DND-41 (cell line): ENCODE measurements at places on chromosomes 3 and 15.
A peak's percentile ranks its signal among the peaks of the same experiment; 100 is the strongest.

DNA sequence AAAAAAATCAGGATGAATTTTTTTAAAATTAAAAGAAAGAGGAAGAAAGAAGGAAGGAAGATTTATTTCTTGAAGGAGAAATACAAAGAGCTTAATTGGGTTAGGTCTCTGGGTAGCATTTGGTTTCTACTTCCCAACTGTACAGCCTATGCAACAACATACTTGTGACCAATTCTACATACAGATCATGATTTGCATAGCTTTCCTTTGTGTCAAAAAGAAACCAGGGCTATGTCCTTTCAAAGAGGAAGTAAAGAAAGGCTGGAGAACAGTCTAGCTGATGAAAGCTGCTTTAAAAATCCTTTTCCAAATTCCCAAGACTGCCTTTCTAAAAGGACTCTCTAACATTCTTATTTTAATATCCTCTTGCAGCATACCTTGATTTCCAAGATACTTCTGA, 6.1 kb upstream of the HGD start:
- no peak for DNase-seq

DNA sequence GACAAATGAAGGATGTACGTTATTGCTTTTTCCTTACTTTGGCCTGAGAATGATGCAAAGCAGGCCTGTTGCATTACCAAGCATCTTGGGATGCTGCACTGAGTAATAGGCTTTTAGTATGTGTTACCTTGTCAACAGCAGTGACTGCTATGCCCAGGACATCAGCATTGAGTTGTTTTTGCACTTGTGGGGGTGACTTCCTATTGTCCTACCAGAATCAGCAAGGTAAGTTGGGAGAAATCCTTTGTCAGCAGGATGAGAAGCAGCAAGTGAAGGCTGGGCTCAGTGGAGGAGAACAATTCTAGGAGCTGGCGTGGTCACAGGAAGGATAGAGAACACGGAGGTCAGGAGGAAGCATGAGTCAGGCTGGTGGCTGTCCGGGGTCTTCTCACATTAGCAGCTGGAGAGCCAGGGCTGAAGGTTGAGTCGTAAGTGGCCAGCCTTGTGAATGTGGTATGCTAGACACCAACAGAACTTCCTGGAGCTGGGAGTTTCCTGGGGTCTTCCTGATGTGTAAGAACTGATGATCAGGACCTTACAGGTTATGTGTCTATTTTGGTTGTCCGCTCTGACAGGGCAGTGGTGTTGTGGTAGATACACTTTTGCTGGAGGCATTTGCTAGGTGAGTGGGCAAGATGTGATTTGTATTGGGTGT, 142.7 kb downstream of the FNDC3B start:
- DNase-seq: no peak

- DNase-seq: no peak
Measured at GRCh38 chr3:117355566-117355965, 646.0 kb downstream of the TUSC7 start.

DNA sequence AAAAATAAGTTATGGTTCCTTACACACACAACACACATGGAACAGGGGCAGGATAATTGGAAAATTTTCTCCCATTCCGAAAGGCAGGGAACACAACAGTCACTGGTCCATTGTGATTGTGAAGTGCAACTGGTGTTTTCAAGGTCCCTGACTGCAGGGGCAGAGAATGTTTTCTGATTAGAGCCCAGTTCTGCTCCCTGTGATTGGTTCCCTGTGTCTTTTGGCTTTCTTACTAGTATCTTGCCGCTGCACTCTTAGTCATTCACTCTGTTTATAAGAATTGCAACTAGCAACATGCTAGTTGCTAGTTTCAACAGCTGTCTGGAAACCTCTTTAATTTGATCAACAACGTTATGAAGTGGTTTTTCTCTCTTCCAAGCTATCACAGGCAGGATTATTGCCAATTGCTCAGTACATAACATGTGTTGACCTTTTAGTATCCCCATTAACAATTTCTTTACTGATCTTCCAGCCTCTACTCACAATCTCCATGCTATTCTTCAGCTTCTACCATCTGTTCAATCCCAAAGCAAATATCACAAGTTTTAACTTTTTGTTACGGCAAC, 177.5 kb downstream of the EPHA6 start:
- no peak for DNase-seq

DNA sequence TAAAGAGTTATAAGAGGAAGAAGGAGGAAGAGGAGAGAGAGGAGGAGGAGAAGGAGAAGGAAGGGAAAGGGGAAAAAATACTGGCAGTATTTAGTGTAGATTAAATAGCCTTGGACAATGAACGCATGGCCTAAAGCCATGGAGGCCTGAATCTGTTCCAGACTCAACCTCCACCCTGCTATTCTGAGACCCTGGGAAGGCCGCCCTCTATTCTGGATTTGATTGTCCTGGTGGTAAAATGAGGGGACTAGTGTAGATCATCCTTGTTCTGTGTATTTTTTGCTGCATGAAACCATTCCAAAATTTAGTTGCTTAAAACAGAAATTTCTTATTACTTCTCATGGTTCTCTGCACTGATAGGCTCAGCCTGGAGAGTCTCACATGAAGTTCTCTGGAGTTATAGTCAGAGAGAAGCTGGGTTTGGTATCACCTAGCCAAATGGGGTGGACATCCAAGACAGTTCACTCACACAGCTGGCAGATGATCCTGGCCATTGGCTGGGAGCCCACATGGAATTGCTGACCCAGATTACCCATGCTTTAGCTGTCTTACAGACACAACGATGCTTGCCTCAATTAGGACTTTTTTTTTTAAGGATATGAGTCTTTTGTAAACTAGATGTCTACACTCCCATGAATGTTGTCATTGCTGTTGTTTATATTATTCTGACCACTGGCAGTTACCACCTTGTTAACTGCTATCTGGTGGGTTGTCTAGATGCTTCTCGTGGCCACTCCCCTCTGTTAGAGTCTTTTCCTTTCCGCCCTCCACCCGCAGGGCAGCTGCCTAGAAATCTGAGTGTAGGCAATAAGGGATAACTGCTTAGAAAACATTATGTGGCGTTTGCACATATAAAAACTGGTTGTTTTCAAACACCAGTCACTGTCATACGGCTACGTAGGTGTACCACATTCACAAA, 149.9 kb downstream of the SST start:
- DNase-seq: no peak

DNA sequence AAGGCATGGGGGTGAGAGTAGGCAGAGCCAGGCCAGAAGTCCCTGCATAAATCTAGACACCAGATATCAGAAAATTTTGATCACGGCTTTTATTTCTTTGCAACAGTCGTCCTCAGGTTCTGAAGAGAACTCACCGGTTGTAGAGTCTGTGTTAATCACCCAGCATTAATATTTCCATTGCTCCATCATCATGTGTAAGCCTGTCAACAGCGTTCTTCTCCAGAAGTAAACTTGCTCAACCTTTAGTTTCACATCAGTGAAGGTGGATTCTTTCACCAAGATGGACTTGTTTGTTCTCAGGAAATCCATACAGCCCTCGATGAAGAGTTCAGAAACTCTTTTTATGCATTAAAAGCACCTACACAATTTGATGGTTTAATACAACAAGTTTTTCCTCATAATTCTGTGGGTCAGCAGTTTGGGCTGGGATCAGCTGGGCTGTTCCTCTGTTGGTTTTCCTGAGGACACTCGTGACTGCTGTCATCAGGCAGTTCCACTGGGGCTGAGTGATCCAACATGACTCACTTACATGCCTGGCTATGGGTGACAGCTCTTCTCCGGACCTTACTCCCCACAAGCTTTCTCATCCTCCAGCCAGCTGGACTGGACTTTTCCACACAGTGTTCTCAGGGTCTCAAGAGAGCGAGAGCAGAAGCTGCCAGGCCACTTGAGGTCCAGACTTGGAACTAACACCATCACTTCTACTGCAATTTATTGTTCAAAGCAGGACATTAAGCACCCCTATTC, 303.4 kb downstream of the ZNF621 start:
- DNase-seq: no peak

- DNase-seq: no peak
Measured at GRCh38 chr3:74067296-74067695, 442.6 kb upstream of the PDZRN3 start.

- DNase-seq: no peak
Measured at GRCh38 chr15:31200735-31201151, 99.2 kb upstream of the TRPM1 start.

- DNase-seq: no peak
Measured at GRCh38 chr3:89049119-89049518, 58.3 kb upstream of the EPHA3 start.

GRCh38 chr3:10495003-10495402, 10.4 kb downstream of the ATP2B2 start:
- no peak for DNase-seq

- no peak for DNase-seq
Measured at GRCh38 chr15:75177360-75178071, 24.2 kb upstream of the C15orf39 start.

DNA sequence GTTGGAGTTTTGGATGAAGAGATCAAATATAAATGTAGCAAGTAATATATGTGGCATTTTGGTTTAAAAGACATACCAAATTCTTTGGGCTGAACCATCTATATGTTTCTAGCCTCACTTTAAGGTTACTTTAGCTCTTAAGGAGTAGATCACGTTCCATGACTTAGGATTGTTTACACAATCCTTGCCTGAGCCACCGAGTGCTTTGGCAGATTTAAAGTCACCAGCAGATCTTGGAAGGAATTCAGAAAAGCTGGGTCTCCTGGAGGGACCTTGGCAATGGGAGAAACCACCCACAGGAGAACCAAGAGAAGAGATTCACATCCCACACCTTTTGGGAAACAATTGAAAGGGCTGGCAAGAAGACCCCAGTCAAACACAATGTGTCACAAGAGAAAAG, 54.5 kb downstream of the TM4SF18 start:
- DNase-seq: no peak

DNA sequence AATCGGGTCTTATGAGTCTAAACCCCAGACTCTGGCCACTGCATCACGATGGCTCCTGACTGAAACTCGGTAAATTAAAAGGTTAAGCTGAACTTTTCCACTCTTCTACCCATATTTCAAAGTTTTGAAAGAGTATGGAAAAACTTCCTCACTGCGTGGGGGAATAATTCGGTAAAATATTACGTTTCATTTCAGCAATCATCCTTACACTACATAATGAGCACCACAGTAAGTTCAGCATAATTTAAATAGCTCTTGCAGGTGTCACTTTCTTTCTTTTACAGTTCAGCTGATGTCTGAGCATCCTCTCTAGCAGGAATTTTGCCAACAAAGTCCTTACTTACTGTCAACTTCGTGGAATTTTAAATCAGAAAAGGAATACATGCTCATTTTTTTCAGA, 17.5 kb downstream of the SRGAP3 start:
- no peak for DNase-seq

GRCh38 chr15:59292442-59293151, 80.1 kb downstream of the MYO1E start:
- DNase-seq: no peak

DNA sequence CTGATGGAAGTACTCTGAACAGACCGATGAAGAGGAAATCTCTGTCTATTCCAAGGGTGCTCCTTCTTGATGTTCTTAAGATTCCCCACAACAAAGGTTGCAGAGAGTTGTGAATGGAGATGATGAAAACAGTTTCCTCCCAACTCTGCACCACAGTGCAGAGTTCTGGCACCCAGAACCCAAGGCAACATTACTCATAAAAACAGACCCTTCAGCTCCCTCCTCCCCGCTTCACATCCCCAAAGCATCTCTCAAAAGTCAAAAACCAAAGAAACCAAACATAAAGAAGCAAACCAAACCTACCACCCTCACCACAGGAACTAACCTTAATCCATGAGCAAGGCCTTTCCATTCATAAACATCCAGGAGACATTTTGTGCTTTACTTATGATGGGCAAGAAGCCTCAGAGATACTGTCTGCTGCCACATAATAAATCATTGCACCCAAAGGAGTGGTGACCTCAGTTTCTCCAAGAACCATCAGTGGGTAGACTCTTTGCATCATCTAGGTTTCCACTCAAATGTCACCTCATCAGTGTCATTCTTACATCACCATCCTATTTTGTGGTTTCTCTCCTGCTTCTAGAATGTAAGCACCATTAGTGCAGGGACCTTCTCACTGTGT, 13.2 kb downstream of the PCOLCE2 start:
- no peak for DNase-seq

DNA sequence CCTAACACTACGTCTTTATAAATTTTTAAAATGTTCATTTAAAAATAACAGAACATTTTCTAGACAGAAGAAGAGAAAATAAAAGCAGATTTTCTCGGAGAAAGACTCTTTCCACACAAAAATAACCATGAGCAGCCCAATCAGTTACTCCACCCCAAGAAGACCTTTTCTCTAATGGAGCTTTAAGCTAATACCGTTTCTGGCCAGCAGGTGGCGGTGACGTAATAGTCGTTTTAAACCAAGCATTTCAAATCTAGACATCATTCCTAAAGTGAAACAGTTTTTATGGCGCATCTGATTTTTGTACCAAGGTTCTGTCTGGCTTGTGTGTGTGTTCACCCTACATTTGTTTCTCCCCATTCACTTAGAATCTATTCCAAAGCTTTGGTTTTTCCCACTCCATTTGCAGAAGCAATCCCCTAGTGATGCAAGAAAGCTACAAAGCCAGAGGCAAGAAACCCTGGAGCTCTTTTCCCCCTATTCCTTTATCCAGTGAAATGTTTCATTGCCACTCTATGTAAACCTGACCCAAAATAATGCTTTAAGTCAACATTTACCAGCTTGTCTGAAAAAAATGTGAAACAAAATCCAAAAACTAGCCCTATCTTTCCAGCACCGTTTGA, 336.7 kb upstream of the IGF1R start:
- DNase-seq: peak; percentile 74

GRCh38 chr3:52223449-52224408, 1.7 kb downstream of the TLR9 start:
- DNase-seq: no peak

DNA sequence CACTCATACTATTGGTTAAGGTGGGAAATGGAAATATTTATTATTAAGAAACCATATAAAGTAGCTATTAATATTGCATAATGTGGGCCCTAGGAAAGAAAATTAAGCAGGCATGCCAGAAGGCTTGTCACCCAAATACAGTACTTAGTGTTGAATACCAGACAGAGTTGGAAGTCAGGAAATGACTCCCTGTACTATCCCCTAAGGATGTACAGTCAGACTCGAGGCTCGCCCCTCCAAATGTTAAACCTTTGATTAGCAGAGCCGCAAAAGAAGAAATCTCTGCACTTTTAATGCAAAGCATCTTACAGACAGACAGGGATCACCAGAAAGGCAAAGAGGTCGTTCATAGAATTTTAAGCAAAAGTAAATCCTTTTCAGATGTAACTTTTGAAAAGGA, 11.3 kb upstream of the RBSN start:
- DNase-seq: no peak

DNA sequence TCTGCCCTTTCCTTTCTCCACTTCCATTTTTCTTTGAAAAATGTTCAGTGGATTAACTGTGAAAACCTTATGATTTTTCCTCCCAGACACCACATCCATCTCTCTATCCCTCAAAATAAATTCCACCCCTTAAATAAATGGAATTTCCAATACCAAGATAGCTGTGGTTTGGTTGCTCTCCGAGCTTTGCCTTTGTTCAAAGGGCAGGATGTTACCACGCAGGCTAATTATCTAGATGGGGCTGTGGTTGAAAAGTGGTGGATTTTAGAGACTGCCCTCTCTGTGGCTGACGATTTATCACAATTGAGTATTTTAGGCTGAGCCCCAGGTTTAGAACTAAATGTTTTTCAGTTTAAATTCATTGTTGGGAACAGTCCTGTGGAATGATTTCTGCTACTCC, 36.9 kb upstream of the CMSS1 start:
- peak; percentile 6 for DNase-seq

GRCh38 chr3:61628636-61629035, 67.3 kb downstream of the PTPRG start:
- no peak for DNase-seq

GRCh38 chr3:43862992-43863805, 172.5 kb downstream of the ABHD5 start:
- no peak for DNase-seq

GRCh38 chr3:36282766-36283165, 97.5 kb upstream of the STAC start:
- no peak for DNase-seq
